Activated T-helper 17 cell treated with anti-CD3 and anti-CD28 coated beads, Interleukin-2, amount 50 U/mL, for 72 hours (primary cell): ENCODE measurements at places on chromosomes 7 and 10.
A peak's percentile ranks its signal among the peaks of the same experiment; 100 is the strongest.

DNA sequence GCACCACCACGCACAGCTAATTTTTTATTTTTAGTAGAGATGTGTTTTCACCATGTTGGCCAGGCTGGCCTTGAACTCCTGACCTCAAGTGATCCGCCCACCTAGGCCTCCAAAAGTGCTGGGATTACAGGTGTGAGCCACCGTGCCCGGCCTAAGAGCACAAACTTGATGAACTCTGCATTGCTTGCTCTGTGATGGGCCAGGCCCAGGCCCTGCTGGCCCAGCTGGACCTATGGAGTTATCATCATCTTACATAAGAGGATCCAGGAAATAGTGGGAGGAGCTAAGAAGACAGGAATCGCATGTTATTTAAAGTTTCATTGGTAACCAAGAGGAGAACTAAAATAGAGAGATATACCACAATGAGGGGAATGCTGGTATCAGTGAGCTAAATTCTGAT lies 86.9 kb downstream of the DAGLB start:
- no peak for ATAC-seq
- H3K4me3 ChIP-seq, result no peak overlapping the region
- H3K36me3 ChIP-seq, result no peaks in the 10 kb centered on the region
- H3K27me3 ChIP-seq, result no peaks in the 10 kb centered on the region
- no peak overlapping the region for H3K27ac ChIP-seq

- H3K4me3 ChIP-seq, result no peak overlapping the region
- ATAC-seq, result no peak
- H3K27me3 ChIP-seq, result no peaks in the 10 kb centered on the region
- no peaks in the 10 kb centered on the region for H3K36me3 ChIP-seq
- no peaks in the 10 kb centered on the region for H3K4me1 ChIP-seq
- no peak overlapping the region for H3K27ac ChIP-seq
These were observed 285.6 kb downstream of the HGF start for GRCh38 chr7:81484261-81484660.

GRCh38 chr10:113470372-113471240 lies 82.2 kb upstream of the HABP2 start:
- H3K36me3 ChIP-seq, result no peaks in the 10 kb centered on the region
- H3K4me1 ChIP-seq, result no peaks in the 10 kb centered on the region
- H3K4me3 ChIP-seq, result no peak overlapping the region
- H3K27ac ChIP-seq, result no peak overlapping the region
- H3K27me3 ChIP-seq, result peaks cover 10% of the 10 kb centered on the region

GRCh38 chr7:107993891-107994291 lies 9.1 kb downstream of the LAMB1 start:
- H3K4me1 ChIP-seq, result no peaks in the 10 kb centered on the region
- H3K27me3 ChIP-seq, result peaks cover 21% of the 10 kb centered on the region
- H3K27ac ChIP-seq, result no peak overlapping the region
- ATAC-seq, result no peak

GRCh38 chr7:118312966-118313365 lies 88.5 kb downstream of the ANKRD7 start:
- peaks cover 7% of the 10 kb centered on the region for H3K27me3 ChIP-seq
- ATAC-seq, result peak; percentile 65
- H3K4me1 ChIP-seq, result no peaks in the 10 kb centered on the region
- no peaks in the 10 kb centered on the region for H3K36me3 ChIP-seq
